ENCODE measurements at places on chromosomes 7 and 10.

DNA sequence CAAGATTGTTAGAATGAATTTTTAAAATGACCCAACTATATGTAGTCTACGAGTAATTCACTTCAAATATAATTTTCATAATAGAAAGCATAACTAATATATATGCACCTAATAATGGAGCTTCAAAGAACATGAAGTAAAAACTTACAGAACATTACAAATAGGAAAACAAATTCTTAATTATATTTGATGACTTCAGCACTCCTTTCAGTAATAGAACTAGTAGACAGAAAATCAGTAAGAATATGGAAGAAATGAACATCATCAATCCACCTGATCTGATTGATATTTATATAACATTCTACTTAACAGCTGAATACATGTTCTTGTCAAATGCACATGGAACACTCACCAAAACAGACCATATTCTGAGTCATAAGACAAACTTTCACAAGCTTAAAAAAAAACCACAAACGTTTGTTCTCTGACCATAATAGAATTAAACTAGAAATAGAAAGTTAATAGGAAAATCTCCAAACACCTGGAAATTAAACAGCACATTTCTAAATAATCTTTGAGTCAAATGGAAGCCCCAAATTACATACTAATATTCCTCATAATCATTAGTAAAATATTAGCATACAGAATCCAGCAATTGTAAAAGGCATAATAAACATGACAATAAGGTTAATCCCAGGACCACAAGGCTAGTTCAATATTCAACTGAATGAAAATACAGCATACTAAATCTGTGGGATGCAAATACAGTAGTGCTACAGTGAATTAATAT lies 48.0 kb downstream of the BRAF start:
- DNase-seq, result no peak

GRCh38 chr10:114261076-114261475 lies 22.0 kb downstream of the VWA2 start:
- DNase-seq, result no peak

GRCh38 chr10:61219696-61220095 lies 233.5 kb downstream of the TMEM26 start:
- no peak for DNase-seq

GRCh38 chr7:73573276-73573675 lies 5.1 kb downstream of the TBL2 start:
- DNase-seq, result no peak

DNA sequence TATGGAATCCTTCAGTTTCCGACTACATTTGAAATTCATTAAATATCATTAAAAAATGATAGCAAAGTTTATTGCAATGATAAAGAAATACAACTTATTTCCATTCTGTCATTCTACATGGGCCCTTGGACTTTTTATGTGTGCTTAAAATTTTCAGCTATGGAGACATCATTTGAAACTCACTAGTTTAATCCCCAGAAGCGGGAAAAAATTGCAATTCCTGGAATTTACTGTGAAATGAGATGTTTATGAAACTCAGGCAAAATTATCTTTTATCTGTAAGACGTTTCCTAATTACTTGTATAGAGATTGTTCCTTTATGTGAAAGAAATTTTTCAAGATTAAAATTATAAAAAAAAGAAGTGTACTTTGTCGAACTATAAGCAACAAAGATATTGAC lies 213.4 kb downstream of the PARD3 start:
- no peak for DNase-seq

DNA sequence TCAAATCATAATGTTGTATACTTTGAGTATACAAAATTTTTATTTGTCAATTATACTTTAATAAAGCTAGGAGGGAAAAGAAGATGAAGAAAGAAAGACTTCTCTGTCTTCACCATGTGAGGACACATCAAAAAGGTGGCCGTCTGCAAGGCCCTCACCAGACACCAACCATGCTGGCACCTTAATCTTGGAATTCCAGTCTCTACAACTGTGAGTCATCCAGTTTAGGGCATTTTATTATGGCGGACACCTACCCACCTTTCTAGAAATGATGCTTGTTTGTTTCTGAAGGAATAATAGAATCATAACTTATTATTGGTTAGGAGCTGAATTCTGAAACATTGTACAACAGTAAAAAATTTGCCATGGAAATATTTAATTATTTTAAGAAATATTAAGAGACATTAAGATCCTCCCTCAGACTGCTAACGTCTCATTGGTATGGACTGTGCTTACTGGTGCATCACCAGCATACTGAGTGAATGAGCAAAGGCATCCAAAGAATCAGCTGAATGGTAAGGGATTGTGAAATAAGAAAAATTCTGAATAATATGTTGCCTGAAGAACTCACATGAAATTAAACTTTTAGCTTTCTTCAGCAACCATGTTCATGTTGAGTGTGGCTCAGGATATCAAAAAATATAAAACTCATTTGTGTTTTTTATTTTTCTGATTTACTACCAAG lies 536.6 kb downstream of the HTR7 start:
- no peak for DNase-seq

- no peak for DNase-seq
These were observed 19.4 kb downstream of the KCNK18 start for GRCh38 chr10:117216611-117217195.

- no peak for DNase-seq
These were observed 945.5 kb downstream of the SORCS3 start for GRCh38 chr10:105586451-105587098.

DNA sequence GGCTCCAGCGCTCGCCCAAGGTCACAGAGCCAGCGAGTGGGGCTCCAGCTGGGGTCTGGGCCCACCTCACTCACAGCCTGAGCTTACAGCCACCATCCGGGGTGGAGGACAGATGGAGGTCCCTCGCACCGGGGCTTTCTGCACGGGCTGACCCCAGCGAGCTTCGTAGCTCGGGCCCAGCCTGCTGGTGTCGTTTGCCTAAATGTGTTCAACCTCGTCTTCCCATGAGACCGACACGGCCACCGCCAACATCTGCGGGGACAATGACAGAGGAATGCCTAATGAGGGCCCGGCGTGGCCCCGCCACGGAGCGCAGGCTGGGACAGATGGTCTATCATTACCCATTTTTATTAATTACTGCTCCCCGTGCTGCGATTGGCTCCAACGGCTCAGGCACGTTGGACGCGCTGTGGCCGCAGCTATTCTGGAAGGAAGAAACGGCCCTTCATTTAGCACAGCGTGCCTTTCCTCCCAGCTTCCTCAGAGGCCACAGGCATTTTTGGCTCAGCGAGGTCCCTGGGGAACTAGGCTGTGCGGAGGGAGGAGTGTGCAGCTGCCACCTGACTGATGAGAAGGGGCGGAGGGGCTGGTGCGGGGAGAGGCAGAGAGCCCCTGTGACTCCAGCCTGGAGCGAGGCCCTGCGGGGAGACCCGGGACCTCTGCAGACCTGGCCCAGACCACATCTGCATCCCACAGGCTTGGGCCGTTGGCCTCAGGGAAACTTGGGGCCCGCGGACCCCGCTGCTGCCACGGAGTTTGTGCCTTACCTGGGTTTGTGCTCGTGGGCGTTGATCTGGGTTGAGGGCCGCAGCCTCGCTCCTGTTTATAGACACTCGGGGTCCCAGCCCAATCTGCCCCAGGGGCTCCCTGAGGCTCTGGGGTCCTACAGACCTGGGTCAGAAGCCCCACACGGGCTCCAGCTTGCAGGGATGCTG lies 22.9 kb upstream of the ELFN1 start:
- no peak for DNase-seq

DNA sequence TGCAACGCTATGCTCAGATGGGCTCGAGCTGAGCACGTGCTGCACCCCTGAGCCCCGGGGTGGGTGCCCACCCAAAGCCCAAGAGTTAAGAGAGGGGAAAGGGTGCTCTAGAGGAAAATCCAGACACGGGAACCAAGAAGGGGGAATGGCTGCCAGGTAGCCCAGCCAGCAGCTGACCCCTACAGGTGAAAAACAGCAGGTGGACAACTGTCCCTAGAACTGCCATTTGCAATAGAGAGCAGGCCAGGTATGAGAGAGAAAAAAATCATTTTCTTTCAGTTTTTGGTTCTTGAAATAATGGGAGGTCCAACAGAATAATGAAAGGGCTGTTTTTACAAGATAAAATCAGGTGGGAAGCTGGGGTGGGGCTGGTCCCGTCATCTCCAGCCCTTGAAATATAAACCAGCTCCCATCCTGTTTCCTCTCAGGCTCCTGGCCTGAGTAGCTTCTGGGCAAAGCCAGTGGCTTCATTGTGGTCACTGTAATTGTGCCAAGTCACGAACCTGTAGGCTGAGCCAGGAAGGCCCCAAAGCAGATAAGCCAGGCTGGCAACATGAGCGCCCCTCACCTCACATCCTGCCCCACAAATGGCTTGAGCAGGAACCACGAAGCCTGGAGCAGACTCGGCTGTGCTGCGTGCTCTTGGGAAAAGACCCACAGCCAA lies 257.8 kb downstream of the SNX10 start:
- DNase-seq, result no peak

DNA sequence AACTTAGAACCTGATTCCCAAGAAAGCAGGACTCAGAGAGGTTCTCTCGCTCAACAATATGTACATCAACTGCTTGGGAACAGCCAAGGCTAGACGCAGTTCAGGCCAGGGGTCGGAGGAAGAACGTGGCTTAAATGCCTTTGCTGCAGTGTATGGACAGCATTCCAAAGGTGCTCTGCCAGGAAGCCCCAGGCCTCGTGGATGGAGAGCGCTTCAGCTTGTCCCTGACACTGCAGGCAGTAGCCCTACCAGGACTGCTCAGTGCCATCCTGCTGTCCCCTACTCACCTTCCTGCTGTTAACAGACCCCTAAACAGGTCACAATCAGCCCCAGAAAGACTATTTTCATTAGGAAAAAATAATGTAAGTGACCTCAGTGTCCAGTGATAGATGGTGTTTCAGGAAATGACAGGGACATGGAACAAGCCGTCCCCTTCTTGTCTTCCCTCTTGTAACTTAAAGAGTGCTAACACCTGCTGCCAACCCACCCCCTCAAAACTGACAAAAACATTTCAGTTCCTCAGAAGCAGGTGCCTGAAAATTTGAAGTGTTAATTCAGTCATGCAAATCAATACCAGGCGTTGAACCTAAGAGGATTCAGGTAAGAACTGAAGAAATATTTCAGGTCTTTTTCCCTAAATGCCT lies 16.5 kb downstream of the CREB3L2 start:
- no peak for DNase-seq

DNA sequence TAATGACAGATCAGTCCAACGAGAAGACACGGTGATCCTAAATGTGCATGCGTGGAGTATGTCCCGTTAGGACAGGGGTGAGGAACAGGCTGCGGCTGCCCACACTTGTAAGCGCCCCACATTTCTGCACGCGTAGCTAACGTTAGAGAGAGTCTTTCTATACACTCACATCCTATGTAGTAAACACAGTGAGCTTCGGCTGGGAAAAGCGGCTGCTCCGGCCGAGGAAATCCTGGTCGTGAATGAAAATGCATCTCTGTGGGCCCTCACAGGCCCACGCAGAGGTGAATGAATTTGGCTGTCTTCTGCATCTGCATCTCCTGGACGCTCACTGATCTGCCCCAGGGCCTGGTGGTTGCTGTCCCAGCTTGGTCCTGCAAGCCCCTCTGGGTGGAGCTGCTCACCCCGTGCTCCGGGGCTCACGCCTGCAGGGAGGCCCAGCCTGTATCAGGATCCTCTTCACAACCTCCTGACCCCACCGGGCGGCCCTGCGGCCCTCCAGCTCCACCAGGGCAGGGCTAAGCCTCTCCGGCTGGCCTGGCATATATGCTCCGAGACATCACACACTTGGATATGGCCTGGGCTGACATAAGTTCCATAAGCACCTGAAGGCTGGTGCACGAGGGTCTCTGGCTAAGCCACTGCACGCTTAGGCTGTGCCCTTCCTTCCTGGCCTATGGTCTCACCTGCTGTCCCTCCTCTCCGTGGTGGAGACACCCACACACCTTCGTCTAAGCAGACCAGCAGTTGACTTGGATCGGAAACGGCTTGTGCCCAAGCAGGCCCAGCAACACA lies 117.9 kb upstream of the DIP2C start:
- DNase-seq, result no peak
